ENCODE measurements at places on chromosomes 11 and 22. TPM values are rescaled to one million over a fixed set of nuclear protein-coding genes. Genes with fewer than 3 reads are reported as not detected.
A peak's percentile ranks its signal among the peaks of the same experiment; 100 is the strongest.

- no peak for DNase-seq
These were observed 31.1 kb upstream of the PRSS23 start for GRCh38 chr11:86769219-86769618.

- DNase-seq, result no peak
These were observed 11.7 kb upstream of the ARFGAP3 start for GRCh38 chr22:42868751-42869251.

GRCh38 chr11:2789331-2789730, 89.5 kb upstream of the KCNQ1OT1 start:
- DNase-seq, result peak; percentile 8

SLC35F2 gene
- total RNA-seq, result 12.7 TPM

OR5B21 gene
- not detected for total RNA-seq

MYEOV gene
- 2.6 TPM for total RNA-seq
